Activated CD4-positive, alpha-beta T cell treated with anti-CD3 and anti-CD28 coated beads, Interleukin-2, amount 10 ng/mL, durations not matched to agents 7 days and 5 days (primary cell): ENCODE measurements at places on chromosomes 5 and 9. TPM values are rescaled to one million over a fixed set of nuclear protein-coding genes. Genes with fewer than 3 reads are reported as not detected.

C9orf85 gene
- total RNA-seq = 11.0 TPM

ZBED3 gene
- total RNA-seq = 0.71 TPM

MED7 gene
- total RNA-seq = 13.2 TPM

PSMD5 gene
- total RNA-seq = 35.3 TPM

GRCh38 chr5:50727845-50728244 lies 61.4 kb downstream of the PARP8 start:
- H3K27me3 ChIP-seq = no peaks in the 10 kb centered on the region
- peaks cover 29% of the 10 kb centered on the region for H3K36me3 ChIP-seq
- H3K27ac ChIP-seq = no peak overlapping the region
- H3K4me3 ChIP-seq = no peak overlapping the region

- no peak overlapping the region for H3K4me3 ChIP-seq
- H3K4me1 ChIP-seq = peaks cover 66% of the 10 kb centered on the region
- H3K36me3 ChIP-seq = peaks cover 66% of the 10 kb centered on the region
- H3K27me3 ChIP-seq = no peaks in the 10 kb centered on the region
- no peak for DNase-seq
- no peak overlapping the region for H3K27ac ChIP-seq
These were observed 17.3 kb downstream of the USP20 start for GRCh38 chr9:129852579-129852978.

DNA sequence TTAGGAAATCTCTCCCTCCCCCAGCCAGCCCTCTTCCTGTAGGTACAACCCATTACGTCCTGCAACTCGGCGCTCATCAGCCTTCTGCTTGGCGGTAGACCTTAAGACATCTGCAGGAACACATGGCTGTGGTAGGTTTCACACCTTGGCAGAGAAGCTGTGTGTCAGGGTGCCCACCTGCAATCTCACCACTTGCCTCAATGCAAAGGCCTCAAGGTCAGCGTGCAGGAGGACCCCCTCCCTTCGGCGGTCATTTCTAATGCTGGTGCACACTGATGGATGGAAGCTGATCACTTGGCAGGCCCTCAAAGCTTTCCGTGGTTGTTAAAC lies 67.3 kb downstream of the CRB2 start:
- no peak overlapping the region for H3K27ac ChIP-seq
- H3K27me3 ChIP-seq = no peaks in the 10 kb centered on the region
- no peak for DNase-seq
- H3K4me1 ChIP-seq = no peaks in the 10 kb centered on the region

DNA sequence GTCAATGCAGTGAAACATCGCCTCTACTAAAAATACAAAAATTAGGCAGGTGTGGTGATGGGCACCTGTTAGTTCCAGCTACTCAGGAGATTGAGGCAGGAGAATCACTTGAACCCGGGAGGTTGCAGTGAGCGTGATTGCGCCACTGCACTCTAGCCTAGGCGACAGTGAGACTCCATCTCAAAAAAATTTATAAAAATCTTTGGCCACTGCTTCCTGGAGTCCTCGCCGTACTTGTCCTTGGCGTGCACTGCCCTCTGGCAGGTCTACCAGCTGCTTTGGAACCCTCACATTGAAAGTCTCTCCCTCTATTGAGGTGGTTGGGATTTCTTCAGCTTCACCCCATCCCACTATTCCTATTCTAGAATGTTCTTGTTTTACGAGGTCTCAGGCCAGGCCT lies 25.0 kb downstream of the DYNC2I2 start:
- no peak overlapping the region for H3K27ac ChIP-seq
- DNase-seq = no peak
- H3K4me3 ChIP-seq = no peak overlapping the region
- peaks cover 29% of the 10 kb centered on the region for H3K36me3 ChIP-seq
- no peaks in the 10 kb centered on the region for H3K4me1 ChIP-seq

GRCh38 chr9:76181020-76181641 lies 213.1 kb downstream of the RFK start:
- no peak for DNase-seq
- peaks cover 12% of the 10 kb centered on the region for H3K36me3 ChIP-seq
- H3K4me1 ChIP-seq = peaks cover 20% of the 10 kb centered on the region
